ENCODE measurements at places on chromosomes 2 and 18. TPM values are rescaled to one million over a fixed set of nuclear protein-coding genes. Genes with fewer than 3 reads are reported as not detected.

Gene CDH2
- total RNA-seq: 21.9 TPM

Gene NIF3L1
- 21.4 TPM for total RNA-seq

Gene CXCR2
- 0.24 TPM for total RNA-seq

Gene PREPL
- total RNA-seq: 17.2 TPM

Gene ARPC2
- 508 TPM for total RNA-seq
